ENCODE measurements at places on chromosomes 5 and 9. TPM values are rescaled to one million over a fixed set of nuclear protein-coding genes. Genes with fewer than 3 reads are reported as not detected.

DNA sequence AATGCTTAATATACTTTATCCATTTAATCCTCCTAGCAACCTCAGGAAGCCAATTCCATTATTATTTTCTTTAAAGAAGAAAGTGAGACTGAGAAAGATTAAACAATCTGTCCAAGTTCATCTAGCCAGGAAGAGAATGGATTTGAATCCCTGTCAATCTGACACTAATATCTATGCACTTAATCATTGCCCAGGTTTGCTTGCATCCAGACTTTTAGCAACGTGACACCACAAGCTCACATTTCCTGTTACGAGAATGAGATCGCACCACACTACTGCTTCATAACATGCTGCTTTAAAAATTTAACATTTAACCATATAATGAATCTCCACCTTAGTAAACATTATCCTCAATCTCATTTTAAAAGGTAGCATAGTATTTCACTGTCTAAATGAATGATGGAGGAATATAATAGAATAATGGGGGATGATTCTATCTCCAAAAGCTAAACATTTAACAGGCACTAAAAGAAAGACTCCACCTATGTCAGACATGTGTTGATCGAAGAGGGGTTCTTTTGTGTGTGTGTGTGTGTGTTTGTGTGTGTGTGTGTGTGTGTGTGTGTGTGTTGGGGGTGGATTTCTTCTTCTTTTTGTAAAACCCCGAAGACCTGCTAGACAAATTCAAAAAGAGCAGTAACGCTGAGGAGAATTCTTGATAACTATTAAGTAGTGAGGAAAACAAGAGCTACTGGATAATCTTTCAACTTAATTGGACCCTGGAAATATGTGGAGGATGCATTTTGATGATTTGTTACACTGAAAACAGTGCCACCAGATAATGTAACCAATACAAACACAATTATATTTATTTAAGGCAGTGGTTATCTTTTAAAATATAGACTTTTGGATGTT, 138.7 kb upstream of the NR3C1 start:
- peak; percentile 36 for DNase-seq

DNA sequence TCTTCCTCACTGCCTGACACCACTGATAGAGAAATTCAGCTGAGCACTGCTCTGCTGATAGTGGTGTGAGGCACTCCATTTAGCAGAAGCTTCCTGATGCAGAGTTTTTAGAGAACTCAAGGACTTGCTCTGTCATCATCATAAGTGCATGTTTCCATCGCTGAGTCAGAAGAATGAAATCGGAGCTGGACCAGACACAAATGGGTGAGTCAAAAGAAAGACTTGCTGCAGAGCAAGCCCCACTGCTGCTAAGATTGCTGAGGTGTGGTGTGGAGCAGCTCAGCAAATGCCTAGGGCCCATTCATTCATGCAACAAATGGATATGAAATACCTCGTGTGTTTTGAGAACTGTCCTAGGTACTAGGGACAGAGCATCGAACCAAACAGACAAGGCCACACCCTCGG, 410.2 kb upstream of the SLC30A5 start:
- peak; percentile 97 for DNase-seq

- DNase-seq: no peak
Measured at GRCh38 chr9:137068539-137069507, 1.5 kb downstream of the SAPCD2 start.

OGN gene
- total RNA-seq: not detected

OSMR gene
- total RNA-seq: 97.7 TPM

UBAP1 gene
- total RNA-seq: 71.8 TPM

GRCh38 chr5:123776761-123777160, 264.8 kb downstream of the CSNK1G3 start:
- DNase-seq: peak; percentile 34

GRCh38 chr5:69271376-69271775, 36.7 kb downstream of the CDK7 start:
- DNase-seq: peak; percentile 41
